ENCODE measurements at places on chromosomes 13 and 19.
A peak's percentile ranks its signal among the peaks of the same experiment; 100 is the strongest.

- no peak for DNase-seq
Observed at GRCh38 chr13:112583592-112584277, 4.2 kb downstream of the TUBGCP3 start.

GRCh38 chr13:113458253-113459065 lies 5.2 kb upstream of the ADPRHL1 start:
- DNase-seq, result no peak

GRCh38 chr13:65965501-65965900 lies 1264.6 kb downstream of the PCDH9 start:
- DNase-seq, result no peak

DNA sequence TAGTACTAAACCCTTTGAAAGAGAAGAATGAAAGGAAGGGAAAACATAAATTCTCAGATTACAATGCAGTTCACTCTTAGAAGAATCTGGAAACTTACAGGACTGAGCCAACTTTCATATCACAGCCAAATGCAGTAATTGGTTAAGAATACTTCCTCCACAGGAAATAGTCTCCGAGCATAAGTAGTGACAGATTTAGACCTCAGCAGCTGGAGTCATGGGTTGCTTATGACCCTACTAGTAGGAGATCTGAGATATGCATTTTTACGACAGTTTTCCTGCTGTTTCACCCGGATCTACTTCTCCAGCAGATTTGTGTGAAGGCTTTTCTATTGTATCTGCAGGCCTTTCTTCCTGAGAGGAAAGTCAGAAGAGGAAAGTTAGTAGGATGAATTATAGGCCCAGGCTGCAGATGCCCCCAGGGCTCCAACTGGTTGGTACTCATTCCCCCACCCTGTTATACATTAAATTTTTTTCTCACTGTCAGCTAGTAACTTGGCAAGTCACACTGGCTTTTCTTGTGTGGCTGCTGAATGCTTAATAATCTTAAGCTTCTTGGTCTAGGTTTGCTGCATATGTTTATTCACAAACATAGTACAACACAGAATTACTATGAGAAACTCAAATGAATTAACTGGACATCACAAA lies 1241.5 kb upstream of the MIR17HG start:
- DNase-seq, result no peak

GRCh38 chr19:19259741-19260140 lies 13.4 kb downstream of the TM6SF2 start:
- no peak for DNase-seq

GRCh38 chr13:29903996-29904395 lies 53.6 kb upstream of the UBL3 start:
- no peak for DNase-seq

- DNase-seq, result peak; percentile 72
Observed at GRCh38 chr19:49677901-49678674, 1.0 kb downstream of the PRMT1 start.

GRCh38 chr19:5417495-5418436 lies 37.5 kb upstream of the ZNRF4 start:
- no peak for DNase-seq

- DNase-seq, result no peak
Observed at GRCh38 chr13:34708566-34709313, 233.3 kb upstream of the NBEA start.

DNA sequence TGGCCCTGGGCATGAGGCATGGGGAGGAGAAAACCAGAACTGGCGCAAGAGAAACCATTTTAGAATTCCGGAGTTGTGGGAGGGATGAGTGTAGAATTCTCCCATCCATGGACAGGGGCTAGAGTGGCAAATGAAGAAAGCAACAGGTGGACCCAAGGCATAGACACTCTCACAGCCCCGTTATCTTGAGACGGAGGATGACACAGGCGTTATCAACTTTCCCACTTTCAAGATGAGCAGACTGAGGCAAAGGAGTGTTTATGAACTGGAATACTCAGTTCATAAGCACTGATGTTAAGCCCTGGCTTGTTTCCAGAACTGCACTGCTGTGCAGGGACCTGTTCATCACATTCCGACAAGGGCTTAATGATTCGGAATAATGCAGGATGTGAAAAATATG lies 1.1 kb upstream of the GTF3A start:
- DNase-seq, result no peak

GRCh38 chr19:9996541-9996940 lies 13.8 kb downstream of the COL5A3 start:
- no peak for DNase-seq

DNA sequence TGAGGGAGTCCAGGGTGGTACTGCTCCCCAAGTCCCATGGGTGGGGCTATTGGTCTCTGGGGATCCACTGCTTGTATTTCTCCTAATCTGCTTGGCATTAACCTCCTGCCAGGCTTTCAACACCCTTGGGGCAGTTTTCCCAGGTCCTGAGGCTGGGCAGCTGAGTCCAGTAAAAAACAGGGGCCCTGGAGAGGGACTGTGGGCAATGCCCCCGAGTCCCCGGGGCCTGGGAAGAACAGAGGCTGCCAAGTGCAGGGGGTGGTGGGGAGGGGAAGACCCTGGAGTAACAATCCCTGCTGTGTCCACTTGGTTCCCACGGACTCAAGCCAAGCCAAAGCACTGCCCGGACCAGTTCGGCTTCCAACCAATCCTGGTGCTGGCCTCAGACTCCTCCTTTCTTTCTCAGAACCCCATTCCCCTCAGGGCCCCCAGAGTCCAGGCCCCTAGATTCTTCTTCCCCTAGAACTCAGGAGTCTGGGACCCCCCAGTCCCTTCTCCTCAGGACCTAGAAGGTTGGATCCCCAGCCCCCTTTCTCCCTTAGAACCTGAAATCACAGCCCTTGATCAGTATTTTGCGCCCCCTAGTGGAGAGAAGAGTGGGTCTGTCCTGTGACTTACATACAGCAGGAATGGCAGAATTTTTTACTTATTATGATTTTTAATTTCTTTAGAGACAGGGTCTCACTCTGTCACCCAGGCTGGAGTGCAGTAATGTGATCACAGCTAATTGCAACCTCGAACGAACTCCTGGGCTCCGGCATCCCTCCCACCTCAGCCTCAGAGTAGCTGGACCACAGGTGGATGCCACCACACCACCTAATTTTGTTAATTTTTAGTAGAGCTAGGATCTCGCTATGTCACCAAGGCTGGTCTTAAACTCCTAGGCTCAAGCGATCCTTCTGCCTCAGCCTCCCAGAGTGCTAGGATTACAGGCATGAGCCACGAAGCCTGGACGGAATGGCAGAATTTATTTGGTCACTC lies 3.7 kb upstream of the CLPTM1 start:
- DNase-seq, result no peak

- DNase-seq, result no peak
Observed at GRCh38 chr19:11576227-11576626, 1.2 kb downstream of the ACP5 start.

GRCh38 chr19:4197228-4197624 lies 14.7 kb downstream of the ANKRD24 start:
- no peak for DNase-seq

GRCh38 chr19:19826875-19827274 lies 5.3 kb upstream of the ZNF506 start:
- no peak for DNase-seq

- peak; percentile 54 for DNase-seq
Observed at GRCh38 chr19:14405758-14406644, 13.1 kb downstream of the DDX39A start.

Measured in lower leg skin (tissue), 4 donors.